ENCODE measurements at places on chromosomes 12 and 14.

DNA sequence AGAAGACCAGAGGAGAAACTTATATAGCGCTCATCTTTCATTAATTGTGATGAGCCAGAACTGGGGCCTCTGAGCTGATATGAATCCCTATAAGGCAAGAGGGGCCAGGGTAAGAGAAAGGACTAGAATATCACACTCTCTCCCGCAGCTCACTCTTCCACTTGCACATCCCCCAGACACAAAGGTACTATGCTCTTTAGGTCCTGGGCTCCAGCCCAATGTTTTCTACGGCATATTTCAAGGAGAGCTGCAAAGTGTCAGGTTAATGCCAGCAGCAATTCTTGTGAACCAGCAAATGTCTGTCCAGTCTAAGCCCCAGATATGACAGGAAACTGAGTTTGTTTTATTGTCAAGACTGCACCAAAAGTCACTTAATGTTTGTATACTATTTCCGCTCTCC is 29.4 kb downstream of the PPP2R5E start:
- no peak overlapping the region for H3K4me3 ChIP-seq
- no peaks in the 10 kb centered on the region for H3K4me1 ChIP-seq
- no peaks in the 10 kb centered on the region for H3K27me3 ChIP-seq
- H3K27ac ChIP-seq: peak overlapping the region; percentile 28
- DNase-seq: no peak

DNA sequence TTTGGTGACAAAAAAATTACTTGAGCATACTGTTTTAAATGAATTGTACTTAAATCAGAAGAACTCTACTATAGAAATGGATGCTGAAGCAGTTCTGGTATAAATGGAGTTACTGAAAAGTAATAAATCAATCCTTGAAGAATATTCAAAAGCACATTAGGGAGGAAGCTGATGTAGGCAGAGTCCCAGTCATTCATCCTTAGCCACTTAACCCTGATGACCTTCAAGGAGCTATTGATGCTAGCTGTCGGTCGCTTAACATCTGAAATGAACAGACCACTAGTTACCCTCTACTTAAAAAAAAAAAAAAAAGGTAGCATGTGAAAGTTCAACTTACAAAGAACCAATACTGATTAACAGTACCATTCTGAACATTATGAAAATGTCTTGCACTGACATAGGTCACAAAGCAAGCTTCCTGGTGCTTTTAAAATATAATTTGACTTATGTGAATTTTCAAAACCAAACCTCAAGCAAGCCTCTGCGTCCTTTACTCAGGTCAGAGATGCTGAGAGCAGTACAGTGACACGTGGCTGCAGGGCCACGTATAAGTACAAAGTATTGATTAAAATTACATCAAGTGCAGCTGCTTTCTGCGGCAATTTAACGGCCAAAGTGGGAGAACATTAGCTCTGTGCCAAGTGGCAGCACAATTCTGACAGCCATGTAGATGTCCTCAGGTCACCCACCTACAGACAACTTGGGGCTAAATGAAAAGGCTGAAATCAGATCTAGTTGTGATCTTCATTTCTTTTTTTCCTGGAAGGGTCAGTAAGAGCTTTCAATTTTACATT is 18.1 kb downstream of the PPM1H start:
- H3K36me3 ChIP-seq: no peaks in the 10 kb centered on the region
- peaks cover 17% of the 10 kb centered on the region for H3K27me3 ChIP-seq
- peaks cover 12% of the 10 kb centered on the region for H3K4me1 ChIP-seq

- DNase-seq: no peak
- H3K36me3 ChIP-seq: no peaks in the 10 kb centered on the region
- no peaks in the 10 kb centered on the region for H3K27me3 ChIP-seq
- no peak overlapping the region for H3K4me3 ChIP-seq
These were observed 469.8 kb downstream of the ZFP36L1 start for GRCh38 chr14:68322940-68323620.

DNA sequence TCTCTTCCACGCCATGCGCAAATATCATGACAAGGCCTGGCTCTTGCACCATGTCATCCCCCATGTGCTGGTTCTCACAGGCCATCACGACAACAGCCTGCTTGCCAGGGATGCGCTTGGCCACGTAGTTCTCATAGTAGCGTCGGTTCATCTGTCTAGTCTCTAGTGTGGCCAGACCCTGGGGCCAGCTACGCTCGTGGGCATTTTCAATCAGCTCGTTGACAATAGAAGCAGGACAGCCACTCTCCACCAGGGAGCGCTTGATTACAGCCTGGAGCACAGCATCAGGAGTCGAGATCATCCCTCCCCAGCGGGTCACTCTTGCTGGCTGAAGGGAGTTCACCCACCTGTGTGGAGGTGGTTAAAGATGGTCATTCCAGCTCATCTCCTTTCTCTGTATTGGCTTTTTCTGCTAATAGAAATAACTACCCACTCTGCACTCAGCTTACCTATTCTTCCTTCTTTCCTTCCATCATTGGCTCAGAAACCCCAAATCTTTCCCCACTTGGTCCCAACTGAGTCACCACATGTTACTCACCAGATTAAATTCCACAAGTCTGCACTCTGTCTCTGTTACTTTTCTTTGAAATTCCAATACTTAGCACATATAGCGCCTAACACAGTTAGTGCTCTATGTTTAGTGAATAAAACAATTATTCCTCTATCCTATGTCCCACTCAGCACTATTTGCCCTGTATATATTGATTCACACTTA is 15.1 kb downstream of the RNF41 start:
- no peak overlapping the region for H3K4me3 ChIP-seq
- DNase-seq: peak; percentile 54
- no peaks in the 10 kb centered on the region for H3K27me3 ChIP-seq
- peaks cover 5% of the 10 kb centered on the region for H3K4me1 ChIP-seq

DNA sequence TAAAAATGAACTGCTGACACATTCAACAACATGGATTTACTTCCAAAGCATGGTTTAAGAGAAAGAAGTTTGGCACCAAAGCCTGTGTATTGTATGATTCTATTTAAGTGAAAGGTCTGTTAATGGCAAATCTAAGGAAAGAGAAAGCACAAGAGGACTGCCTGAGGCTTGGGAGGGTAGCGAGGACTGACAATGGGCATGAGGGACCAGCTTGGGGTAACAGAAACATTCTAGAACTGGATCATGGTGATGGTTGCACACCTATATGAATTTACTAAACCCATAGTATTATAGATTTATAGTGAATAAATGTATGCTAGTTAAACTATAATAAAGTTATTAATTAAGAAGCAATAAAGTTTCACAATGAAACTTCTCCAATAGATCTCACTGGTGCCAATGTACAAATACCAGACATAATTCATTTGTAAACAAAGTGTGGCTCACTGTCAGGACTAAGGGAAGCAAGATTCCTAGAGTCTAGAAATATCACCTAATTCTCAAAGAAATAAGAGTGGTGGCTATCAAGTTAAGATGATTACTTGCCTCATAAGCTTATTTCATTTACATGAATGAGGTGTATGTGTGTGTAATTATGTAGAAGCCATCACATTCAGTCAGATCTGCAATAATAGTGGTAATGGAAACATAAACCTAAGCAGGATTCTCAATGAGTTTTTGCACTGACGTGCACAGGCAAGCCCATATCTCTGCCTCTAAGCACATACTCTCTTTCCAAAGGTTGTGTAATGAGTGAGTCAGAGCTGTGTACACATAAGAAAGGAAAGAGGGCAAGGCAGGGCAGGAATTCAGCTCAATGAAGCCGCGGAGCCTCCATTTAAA is 353.4 kb downstream of the KCNH5 start:
- DNase-seq: peak; percentile 97
- H3K4me3 ChIP-seq: peak overlapping the region; percentile 38
- peak overlapping the region; percentile 97 for H3K27ac ChIP-seq
- peaks cover 5% of the 10 kb centered on the region for H3K36me3 ChIP-seq
- peaks cover 33% of the 10 kb centered on the region for H3K4me1 ChIP-seq
